Activated CD4-positive, CD25-positive, alpha-beta regulatory T cell (primary cell): ENCODE measurements at places on chromosomes 3 and 15.

DNA sequence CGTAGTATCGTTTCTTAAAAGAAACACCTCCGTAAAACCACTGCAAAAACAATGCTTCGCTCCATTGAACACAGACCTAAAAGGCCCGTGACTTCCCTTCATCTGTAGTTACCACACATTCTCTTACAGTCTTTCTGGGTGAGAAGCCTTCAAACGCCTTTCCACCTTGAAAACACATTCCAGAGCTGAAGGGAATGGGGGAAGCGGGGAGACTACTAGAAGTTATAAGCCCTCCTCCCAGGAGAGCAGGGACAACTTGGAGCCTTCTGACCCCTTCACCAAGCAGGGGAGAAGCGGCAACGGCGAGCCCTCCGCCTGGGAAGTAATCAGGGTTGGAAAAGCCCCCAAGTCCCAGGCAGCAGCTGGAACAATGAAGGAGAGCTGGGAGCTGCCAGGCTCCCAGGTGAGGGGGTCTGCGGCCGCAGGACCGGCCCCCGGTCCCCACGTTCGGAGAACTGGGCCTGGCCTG lies 461 bp downstream of the SECISBP2L start:
- no peak for DNase-seq

DNA sequence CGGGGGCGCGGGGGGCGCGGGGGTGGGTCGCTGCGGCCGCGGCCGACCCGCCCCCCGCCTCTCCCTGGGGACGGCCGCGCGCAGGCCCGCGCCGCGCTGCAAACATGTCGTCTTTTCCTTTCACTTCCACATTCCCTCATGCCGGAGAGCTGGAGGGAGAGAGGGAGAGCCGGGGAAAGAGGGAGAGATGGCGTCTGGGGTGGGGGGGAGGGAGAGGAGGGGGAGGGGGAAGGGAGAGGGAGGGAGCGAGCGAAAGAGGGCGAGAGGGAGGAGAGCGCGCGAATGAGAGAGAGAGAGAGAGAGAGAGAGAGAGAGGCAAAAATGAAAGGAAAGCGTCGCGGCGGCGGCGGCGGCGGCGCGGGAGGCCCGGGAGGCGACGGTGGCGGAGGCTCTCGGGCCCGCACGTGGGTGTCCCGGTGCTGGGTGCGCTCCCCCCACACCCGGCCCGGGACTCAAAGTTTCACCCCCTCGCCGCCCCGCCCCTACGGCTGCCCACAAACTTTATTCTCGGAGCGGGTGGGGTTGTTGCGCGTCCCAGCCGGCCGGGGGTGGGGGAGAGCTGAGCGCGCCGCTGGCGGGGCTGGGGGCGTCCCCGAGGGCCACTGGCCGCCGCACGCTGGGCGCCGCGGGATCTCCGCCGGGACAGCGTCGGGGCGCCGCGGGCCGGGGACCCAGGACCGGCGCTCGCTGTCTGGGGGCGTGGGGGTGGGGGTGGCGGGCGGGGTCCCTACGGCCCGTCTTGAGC lies 731 bp downstream of the ZNF710 start:
- peak; percentile 40 for DNase-seq

DNA sequence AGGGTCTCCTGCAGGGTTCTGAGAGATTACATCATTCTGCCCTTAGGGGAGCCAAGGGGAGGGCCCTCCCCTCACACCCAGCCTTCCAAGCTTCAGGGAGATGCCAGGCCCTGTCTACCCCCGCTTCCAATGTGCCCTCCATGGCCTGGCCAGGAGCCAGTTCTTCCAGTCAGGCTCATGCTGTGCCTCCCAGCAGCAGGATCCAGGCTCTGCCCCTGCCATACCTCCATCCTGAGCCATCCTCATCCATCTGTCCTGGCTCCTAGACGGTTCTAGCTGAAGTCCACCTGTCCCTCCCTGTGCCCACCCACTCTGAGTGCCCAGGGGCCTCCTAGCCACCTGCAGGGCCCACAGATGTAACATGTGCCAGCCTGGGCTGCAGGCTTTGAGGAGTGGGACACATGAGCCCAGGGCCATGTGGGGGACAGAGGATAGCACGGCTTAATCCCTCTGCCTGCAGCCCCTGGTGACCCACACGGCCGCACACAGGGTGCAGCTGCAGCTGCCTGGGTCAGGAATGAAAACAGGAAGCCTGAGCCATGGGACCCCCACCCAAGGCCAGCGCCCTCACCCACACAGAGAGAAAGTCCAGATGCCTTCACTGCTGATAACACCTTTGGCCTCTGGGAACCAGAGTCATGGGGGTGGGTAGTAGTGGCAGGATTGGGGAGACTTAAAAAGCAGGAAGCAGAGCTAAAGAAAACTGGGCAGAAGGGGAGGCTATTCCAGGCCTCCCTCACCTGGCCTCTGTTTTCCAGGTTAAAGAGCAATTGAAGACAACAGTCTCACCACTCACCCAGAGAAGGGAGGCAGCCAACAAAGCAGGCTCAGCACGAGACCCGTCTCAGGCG lies 11.8 kb downstream of the PLCD1 start:
- DNase-seq, result no peak

- DNase-seq, result no peak
Observed at GRCh38 chr3:108134555-108134880, 43.7 kb upstream of the CD47 start.

DNA sequence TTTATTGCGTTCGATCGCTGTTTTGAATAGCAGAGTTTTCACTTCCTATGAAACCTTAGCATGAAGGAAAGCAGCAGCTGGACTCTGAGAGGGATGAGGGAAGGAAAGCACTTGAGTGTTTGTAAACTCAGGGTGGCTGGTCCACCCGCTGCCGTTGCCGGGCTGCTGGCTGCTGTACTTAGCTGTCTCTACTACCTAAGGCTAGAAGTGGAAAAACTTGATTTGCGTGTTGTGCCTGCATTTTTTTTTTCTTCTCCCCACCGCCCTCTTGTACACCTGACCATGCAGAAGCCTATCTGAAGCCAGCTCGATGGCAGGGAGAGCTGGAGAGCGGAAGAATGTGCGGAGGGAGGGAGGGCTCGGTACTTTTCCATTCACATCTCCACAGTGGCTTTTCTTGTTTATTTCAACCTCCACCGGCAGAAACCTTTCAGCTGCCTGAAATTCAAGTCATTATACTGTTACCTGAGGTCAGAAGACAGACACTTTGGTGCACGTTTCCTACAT lies 4.8 kb upstream of the BCL6 start:
- no peak for DNase-seq

GRCh38 chr3:128207951-128208350 lies 54.7 kb downstream of the EEFSEC start:
- no peak for DNase-seq

GRCh38 chr3:146250449-146251382 lies at the start of gene PLSCR4:
TSS of gene PLSCR4 (minus strand) at chr3:146251105. CDS start at chr3:146222071, 29,034 bp downstream.
- DNase-seq, result no peak

DNA sequence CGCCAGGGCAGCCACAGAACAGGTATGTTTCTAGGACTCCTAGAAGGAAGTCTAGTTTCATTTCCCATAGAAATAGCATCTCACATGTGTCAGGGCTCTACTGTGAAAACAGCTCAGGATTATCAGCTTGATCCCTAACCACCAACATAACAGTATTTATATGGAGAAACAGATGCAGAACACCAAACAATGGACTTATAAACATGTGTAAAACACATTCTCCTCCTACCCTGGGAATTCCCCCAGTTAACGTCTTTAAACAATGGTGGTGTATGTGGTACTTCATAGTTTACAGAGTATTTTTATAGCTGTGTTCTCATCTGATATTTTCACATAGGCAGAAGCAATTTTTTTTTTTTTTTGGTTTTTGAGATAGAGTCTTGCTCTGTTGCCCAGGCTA lies 9.7 kb downstream of the TNFSF10 start:
- DNase-seq, result no peak

DNA sequence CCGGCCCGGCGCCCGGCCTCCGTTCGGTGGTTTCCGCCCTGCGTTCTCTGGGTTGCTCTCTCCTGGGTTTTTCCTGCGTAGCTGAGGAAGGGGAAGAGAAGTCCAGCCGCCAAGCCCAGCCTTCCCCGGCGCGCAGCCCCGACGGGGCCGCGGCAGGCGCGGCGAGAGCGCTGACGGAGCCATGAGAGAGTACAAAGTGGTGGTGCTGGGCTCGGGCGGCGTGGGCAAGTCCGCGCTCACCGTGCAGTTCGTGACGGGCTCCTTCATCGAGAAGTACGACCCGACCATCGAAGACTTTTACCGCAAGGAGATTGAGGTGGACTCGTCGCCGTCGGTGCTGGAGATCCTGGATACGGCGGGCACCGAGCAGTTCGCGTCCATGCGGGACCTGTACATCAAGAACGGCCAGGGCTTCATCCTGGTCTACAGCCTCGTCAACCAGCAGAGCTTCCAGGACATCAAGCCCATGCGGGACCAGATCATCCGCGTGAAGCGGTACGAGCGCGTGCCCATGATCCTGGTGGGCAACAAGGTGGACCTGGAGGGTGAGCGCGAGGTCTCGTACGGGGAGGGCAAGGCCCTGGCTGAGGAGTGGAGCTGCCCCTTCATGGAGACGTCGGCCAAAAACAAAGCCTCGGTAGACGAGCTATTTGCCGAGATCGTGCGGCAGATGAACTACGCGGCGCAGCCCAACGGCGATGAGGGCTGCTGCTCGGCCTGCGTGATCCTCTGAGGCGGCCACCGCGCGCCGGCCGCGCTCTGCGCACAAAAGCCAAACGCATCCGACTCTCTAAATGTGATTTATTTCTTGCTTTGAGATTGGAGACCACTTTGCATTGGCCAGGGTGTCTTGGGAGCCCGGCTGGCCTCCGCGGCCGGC lies 727 bp downstream of the RAP2B start:
- peak; percentile 12 for DNase-seq

- DNase-seq, result no peak
Observed at GRCh38 chr15:100669260-100669659, 66.9 kb downstream of the ASB7 start.

DNA sequence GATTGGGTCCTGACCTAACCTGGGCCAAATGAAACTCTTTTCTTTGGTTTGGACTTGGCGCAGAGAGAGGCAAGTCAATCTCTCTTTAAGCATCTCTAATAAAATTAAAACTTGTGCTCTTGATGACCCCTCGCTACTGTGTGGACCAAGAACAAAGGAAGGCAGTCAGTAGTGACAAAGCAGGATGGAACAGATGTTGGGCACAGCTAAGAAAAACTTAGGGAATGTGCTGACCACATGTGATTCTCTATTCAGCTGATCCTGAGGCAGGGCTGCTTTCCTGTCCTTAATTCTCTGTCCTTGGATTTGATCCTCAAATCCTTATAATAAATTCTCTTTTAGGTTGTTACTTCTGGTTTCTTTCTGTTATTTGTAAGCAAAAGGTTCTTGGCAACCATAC lies 259.9 kb downstream of the ZIC1 start:
- DNase-seq, result no peak

DNA sequence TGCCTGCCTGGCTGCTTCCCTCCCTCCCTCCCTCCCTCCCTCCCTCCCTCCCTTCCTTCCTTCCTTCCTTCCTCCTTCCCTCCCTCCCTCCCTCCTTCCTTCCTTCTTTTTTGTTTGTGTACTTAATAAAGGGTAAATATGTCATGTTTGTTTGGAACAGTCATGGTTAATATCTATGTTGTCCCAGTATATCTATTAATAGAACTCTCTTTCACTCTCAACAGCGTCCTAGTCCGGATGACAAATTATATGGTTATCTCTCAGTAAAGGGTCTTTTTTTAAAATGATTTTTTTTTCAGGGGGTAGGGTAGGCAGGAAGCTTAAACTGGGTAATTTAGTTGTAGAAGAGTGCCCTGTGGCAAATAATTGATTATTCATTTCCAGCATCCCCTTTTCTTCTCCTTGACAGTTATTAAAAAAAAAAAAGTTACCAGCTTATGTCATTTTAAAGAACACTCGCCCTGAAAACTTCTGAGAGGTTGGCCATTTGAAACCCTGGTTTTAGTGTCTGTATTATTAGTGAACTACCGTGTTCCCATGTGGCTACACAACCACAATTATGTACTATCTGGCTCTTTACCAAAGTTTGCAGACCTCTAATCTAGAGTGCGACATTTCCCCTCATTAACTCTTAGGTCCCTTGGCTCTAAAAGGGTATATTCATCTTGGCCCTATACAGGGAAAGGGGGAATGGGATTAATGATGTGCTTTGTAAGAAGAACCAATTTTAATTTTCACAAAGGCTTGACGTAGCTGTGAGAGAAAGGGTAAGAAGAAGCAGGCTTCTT lies 13.7 kb downstream of the TAGLN3 start:
- no peak for DNase-seq

DNA sequence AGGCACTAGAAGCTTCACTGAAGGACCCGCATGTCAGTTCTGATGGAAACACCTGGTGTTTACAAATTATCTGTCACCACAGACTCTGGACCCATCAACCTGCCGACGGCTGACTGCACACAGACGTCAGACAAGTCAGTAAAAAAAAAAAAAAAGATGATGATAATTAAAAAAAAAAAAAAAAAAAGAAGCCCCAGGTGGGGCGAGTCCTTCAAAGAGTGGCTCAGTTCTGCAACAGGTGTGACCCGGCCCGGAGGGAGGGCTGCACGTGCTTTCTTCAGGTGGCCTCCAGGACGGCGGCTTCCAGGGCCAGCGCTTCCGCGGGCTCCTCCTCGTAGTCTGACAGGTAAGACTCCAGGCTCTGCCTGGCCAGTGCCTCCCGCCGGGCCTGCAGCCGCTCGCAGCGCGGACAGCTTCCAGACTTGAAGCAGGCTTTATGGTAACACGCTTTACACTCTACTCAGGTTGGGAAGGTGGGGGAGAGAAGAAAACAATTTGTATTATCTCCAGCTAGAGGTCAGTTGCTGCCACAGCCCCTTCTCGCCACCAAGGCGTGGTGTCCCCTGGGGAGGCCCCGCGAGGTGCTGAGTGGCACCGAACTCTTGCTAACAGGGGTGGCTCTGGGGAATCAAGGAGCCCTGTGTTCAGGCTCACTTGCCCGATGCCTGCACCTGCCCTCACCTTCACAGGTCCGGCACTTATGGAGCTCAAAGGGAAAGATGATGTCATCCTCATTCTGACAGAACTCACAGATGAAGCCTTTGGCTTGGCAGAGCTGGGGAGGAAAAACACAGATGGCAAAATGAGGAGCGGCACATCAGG lies 61.8 kb downstream of the RUBCN start:
- no peak for DNase-seq

DNA sequence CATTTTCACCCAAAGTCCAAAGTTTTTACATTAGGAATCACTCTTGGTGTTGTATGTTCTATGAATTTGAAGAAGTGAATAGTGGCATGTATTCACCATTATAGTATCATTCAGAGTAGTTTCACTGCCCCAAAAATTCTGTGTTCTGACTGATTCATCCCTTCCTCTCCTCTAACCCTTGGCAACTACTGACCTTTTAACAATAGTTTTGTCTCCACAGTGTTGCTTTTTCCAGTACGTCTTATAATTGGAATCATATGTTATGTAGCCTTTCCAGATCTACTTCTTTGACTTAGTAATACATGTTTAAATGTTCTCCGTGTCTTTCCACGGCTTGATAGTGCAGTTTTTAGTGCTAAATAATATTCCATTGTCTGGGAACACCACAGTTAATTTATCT lies 379.0 kb upstream of the SGO1 start:
- DNase-seq, result no peak

DNA sequence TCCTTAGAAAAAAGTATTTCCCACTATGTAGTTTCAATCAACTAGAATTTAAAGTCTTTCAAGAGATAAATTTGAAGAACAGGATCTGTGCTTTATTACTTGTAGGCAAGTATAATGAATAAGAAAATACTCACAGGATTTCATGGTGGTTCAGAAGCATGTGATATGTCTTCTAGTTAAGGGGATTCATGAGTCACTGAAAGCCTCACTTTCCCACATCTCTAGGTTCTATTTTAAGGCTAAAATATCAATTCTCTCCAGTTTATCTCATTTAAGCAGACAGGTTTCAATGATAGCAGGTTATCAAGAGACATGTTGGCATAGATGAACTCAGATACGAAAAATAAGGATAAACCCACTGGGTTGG lies 437.8 kb upstream of the BCHE start:
- DNase-seq, result no peak
